Activated naive CD4-positive, alpha-beta T cell treated with anti-CD3 and anti-CD28 coated beads for 36 hours (primary cell): ENCODE measurements at places on chromosomes 7 and 10.

- DNase-seq: no peak
Measured at GRCh38 chr7:1025743-1026581, 18.4 kb upstream of the GPR146 start.

DNA sequence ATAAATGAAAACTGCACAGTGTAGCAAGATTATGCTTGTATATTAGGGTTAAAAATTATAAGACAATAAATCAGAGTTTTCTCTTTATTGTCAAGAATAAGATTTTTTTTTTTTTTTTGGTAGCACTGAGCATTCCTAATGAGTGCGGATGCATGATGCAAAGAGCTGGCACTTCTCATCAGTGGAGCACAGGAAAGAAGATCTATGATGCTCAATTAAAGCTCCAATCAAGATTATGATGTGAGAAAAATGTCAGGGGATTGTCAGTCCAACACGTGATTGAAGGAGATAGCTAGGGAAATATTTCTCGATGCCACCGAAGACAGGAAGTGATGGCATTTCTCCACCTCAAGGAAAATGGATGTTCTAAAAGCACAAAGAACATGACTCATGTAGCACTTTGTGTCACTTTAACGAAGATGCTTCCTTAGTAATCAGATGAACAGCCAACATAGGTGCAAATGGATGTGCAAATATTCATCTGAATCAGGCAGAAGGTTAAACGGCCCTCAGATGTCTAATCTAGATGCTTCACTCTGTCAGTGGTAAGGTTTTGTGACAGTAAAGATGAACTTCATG lies 240.9 kb downstream of the THSD7A start:
- no peak for DNase-seq

- DNase-seq: no peak
Measured at GRCh38 chr10:10403762-10404161, 613.9 kb upstream of the CELF2 start.

- no peak for DNase-seq
Measured at GRCh38 chr7:1814089-1814811, 144.2 kb downstream of the ELFN1 start.

GRCh38 chr10:22977751-22978150 lies 49.9 kb downstream of the ARMC3 start:
- no peak for DNase-seq
